NCI-H524 (cell line): ENCODE measurements at places on chromosomes 16 and 17.
A peak's percentile ranks its signal among the peaks of the same experiment; 100 is the strongest.

DNA sequence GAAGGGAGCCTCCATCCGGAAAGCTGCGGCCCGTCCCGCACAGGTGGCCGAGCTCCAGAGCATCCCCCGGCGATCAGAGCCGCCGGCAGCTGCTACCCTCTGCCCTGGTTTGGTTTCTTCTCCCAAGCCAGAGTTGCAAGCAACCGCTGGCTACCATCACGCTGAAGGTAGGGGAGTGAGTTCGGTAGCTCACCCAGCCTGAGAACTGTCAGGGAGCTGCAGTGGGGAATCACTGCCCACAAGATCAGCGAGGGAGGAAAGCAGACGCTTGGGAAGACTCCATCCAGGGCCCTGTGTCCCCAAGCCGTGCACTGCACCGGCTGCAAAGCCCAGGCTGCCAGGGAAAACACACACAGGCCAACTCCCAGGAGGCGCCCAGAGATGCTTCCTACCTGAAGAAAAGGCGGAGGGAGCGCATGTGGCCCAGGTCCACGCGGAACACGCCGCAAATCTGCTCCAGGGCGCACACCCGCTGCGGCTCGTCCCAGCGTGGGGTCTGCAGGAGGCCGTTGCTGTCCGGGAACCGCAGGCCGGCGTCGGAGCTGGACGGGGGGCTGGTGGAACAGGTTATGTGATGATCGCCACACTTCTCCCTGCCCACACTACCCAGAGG is 83.3 kb downstream of the TBC1D16 start:
- DNase-seq: no peak

- DNase-seq: no peak
Observed at GRCh38 chr16:2196162-2196980, at the start of gene CASKIN1. CASKIN1 (minus strand) TSS chr16:2196605; CDS start chr16:2196432, 173 bp downstream.

DNA sequence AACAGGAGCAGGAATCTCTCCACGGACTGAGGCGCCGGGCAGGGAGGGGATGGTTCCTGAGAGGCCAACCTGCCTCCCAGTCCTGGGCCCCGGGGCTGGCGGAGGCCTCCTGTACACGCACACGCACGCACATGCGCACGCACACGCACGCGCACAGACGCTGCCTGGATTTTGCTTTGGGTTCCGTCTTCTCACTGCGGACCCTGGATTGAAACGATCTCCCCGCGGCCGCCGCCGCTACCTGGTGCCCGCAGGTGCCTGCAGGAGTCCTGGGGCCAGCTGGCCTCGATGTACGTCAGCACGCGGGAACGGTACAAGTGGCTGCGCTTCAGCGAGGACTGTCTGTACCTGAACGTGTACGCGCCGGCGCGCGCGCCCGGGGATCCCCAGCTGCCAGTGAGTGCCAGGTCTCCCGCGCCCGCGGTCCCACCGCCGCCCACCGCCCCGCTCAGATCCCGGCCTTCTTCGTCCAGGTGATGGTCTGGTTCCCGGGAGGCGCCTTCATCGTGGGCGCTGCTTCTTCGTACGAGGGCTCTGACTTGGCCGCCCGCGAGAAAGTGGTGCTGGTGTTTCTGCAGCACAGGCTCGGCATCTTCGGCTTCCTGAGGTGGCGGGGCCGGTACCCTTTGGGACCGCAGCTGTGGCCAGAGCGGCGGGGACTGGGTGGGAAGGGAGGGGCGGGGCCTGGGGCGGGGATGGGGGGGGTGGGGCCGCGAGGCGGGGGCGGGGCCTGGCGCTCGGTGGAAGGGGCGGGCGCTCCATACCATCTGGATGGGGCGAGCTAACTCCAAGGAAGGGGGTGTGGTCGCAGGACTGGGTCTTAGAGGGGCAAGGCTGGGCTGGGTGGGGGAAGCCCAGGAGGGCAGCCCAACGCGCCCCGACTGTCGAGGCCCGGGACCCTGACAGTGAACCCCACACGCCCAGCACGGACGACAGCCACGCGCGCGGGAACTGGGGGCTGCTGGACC is 12.3 kb downstream of the CES4A start:
- DNase-seq: peak; percentile 73

DNA sequence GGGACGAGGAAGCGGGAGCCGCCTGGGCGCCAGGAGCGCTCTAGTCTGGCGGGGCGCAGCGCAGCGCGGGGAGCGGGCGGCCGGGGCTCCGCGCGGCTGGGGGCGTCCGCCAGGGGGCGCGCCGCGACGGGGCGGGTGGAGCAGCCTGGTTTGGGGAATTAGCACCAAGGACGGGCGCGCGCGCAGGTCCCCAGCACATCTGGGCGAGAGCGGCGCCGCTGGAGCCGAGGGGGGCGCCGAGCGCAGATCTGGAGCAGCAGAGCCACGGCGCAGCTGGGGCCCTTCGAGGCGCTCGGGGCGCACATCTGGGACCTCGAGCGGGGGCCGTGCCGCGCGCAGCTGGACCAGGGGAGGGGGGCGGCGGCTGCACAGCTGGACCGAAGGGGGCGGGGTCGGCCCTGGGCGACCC is at the start of gene NXPH3:
Gene NXPH3, plus strand, starts transcription at position 193 of the 409 bp plus-strand sequence. CDS start 349 bp downstream, outside the sequence.
- peak; percentile 26 for DNase-seq

DNA sequence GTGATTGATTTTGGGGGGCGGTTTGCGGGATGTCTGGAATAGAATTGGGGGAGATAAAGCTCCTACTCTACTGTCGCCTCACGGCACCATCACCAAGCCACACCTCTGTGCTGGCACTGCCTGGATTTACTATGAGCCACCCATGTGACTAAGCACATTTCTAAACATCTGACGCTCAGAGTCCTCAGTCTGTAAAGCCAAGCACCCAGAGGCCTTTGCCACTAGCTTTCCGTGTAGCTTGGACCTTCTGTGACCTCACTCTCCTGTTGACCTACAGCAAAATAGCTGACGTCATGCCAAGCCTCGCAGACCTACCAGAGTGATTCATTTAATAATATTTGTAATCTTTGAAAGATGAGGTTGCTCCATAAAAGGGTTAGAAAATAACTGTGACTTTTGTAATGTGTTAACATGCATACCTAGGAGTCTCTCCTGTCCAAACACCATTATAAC is 38.5 kb upstream of the MYOCD start:
- DNase-seq: no peak

DNA sequence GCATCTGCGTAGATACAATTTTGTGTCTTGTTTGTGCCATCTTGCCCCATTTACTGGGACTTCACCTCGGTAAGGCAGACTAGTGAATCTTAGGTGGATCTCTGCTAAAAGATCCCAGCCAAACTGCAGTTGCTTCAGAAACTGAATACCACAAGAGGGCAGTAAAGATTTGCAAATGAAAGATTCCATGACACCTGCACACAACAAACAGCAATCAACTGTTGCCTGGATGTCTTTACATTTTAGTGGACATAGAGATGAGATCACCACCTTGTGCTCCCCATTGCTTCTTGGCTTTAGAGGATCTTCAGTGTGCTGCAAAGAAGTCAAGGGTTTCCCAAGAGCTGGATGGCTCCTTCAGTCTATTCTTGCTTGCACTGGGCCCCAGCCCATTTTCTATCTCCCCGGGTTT is 119.2 kb upstream of the CACNG5 start:
- DNase-seq: peak; percentile 85
